NCI-H774 (cell line): ENCODE measurements at places on chromosomes 11 and 22.

DNA sequence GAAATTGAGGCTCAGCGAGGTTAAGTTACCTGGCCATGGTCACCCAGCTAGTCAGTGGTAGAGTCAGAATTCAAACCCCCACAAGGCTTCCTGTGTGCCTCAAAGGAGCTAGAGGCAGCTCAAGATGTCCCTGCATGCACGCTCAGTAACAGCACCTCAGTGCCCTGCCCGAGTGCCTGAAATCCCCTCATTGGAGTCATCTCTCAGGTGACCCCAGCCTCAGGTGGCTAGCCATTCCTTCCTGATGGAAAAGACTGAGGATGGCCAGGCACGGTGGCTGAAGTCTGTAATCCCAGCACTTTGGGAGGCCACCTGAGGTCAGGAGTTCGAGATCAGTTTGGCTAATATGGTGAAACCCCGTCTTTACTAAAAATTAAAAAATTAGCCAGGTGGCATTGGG is 36.9 kb downstream of the LIF start:
- no peak for DNase-seq

DNA sequence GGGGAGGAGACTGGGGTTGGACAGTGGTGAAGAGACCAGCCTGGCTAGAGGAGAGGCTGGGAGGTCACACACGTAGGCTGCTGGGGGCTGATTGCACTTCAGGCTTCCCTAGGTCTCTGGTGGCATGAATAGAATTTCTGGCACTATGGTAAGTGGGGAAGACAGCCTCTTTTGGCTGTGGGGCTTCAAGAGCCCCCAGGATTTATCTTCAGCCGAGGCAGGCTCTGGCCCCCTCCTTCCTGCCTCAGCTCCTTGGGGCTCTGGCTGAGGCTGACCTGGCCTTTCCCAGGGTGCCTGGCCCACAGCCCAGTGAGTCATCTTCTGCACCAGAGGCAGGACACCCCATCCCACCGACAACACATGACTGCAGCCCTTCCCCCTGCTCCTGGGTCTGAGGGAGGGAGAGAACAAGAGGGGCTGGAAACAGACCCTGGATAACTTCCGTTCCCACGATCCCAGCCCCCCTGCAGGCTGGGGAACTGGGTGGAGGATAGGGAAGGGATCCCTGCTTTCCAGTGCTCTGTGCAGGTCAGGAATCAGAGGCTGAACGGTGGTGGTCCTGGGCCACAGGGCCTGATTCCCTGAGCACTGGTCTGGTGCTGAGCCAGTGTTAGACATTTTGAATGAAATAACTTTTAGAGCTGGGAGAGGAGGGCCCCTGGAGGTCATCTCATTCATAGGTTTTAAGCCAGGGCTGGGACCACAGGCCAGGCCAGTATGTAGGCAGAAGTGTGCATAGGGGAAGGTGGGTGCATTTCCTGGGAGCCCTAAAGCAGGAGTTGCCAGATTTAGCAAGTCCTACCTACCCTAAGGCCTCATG is 26.5 kb downstream of the ARHGEF17 start:
- no peak for DNase-seq

GRCh38 chr22:31647066-31647465 is 14.9 kb downstream of the PISD start:
- no peak for DNase-seq

DNA sequence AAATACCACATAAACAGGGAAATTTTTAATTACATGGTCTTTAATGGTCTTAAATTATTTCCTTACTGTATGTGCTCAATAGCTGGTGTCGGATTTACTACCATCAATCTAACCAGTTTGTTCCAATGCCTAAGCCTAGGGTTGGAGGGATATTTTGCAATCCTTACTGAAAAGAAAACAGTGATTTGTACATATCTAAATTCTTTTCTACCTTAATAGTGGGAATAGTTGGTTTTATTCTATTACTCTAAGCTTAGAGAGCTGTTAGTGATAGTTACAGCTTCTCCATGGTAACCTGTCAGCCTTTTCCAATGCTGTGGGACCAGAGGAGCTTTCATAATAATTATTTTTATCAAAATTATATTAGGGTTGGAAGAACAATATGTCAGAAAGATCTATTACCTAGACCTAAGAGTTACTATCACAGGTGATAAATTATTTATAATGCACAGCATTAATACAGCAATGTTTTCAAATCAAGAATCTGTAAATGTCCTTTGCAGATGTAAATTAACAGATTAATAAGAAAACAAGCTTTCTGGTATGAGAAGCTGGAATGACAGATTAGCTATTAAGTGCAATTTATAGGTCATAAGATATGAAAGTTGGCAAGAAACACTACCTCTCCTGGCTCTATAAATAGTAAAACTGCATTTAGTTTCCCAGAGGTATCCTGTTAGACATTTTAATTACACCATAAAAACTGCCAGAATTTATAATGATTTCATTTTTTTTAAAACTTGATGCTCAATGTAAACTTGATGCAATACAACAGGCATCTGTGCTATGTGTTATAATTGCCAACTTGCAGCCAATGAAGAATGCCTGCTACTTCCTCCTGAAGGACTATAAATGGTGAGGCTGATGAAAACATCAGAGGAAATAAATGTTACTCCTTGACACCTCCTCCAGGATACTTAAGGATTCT is 262.0 kb upstream of the PITPNB start:
- DNase-seq = no peak

GRCh38 chr11:100753172-100753543 is 66.1 kb downstream of the ARHGAP42 start:
- DNase-seq = no peak

DNA sequence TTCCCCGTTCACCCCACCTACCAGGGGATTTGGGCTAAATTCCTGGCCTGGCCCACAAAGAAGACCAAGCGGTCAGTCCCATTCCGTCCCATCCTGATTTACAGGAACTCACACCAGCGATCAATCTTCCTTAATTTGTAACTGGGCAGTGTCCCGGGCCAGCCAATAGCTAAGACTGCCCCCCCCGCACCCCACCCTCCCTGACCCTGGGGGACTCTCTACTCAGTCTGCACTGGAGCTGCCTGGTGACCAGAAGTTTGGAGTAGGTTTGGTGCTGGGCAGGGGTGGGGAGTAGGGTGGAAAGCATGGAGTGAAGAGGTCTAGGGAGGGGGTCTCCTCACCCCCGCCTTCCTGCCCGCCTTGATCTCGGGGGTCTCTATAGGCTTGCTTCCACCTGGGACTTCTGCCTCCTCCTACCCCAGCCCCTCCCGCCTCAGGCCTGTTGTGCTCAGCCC is at the start of gene SERPING1:
TSS of gene SERPING1 (plus strand) at position 225 of the 455 bp plus-strand sequence. CDS start 586 bp downstream, outside the sequence.
- DNase-seq = no peak

DNA sequence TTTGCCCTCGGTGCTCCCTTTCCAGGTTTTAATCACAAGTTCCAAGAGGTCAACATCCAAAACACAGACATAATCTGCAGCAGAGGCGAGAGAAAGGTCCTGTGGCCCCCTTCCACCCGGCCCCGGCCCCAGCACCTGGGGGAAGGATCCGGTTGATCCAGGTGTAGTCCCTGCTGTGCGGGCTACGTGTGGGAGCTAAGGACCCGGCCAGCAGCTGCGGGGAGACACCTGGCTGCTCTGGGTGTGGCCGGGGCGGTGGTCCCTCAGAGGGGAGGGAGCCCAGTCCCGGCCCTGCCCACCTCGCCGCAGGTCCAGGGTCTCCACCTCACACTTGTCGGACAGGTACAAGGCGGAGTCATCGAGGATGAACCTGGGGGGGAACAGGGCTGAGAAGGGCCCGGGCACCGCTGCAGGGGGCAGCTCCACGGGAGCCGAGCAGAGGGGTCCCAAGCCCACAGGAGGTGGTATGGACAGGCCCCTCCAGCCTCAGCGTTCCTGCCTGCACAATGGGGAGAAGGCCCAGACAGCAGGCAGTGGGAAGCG is 13.6 kb downstream of the ATG2A start:
- DNase-seq = no peak

DNA sequence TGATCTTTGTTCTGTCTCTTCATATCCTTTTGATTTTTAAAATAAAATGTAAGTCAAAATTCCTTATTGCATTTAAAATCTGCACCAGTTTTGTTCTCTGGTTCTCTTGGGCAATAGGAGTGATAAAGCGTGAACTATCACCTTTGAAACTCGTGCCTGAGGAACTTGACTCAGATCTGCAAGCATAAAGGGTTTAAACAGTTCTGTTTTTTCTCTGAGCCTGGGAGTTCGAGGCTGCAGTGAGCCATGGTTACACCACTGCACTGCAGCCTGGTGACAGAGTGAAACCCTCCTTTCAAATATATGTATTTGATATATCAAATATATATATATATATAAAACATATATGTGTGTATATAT is 38.9 kb upstream of the CLMP start:
- DNase-seq = no peak

GRCh38 chr11:449889-450808 is at the start of gene PTDSS2:
Gene PTDSS2, plus strand, starts transcription at chr11:450279. Its CDS starts 177 bp downstream, at chr11:450456.
- peak; percentile 94 for DNase-seq

- DNase-seq = no peak
Measured at GRCh38 chr11:108847298-108847990, 182.6 kb downstream of the DDX10 start.

DNA sequence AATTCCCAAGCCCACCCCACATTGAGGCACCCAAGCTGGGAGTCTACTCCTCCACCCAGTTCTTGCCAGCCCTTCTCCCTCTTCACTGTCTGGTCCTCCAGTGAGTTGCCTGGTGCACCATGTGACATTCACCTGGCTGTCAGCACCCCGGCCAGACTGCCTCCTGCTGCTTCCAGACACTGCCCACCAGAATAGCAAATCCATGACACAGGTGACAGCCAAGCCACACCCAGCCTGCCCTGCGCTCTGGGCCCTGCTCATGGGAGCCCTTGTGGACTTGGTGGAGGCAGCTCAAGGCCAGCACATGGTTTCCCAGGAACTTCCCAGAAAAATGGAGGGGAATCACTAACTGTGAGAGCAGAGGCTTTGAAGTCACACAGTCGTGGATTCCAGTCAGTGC is 96.3 kb upstream of the CSNK2A3 start:
- DNase-seq = no peak

DNA sequence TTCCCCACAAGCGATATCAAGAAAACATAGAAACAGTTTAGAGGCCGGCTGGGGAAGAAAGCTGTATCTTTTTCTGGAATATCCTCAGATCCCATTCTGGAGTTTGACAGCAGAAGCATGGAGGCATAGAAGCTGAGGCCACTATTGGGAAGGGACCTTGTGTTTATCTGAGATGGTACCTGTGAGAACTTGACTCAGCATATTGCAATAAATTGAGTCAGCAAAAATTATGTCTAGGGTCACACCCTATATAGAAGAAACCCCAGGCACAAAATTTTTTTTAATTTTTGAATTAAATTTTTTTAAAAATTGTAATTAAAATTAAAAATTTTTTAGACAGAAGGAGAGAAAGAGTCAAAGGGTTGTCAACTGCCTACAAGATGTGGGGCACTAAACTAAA is 178.7 kb downstream of the NTM start:
- no peak for DNase-seq

- DNase-seq = no peak
Measured at GRCh38 chr11:8705146-8705545, 22.6 kb downstream of the RPL27A start.

- no peak for DNase-seq
Measured at GRCh38 chr22:25114369-25115362, 85.0 kb upstream of the CRYBB3 start.

- no peak for DNase-seq
Measured at GRCh38 chr11:45079943-45080719, 66.3 kb upstream of the PRDM11 start.

GRCh38 chr22:49181942-49182341 is 645.7 kb downstream of the BRD1 start:
- no peak for DNase-seq

GRCh38 chr11:112226831-112227401 is 688 bp downstream of the PTS start:
- no peak for DNase-seq

DNA sequence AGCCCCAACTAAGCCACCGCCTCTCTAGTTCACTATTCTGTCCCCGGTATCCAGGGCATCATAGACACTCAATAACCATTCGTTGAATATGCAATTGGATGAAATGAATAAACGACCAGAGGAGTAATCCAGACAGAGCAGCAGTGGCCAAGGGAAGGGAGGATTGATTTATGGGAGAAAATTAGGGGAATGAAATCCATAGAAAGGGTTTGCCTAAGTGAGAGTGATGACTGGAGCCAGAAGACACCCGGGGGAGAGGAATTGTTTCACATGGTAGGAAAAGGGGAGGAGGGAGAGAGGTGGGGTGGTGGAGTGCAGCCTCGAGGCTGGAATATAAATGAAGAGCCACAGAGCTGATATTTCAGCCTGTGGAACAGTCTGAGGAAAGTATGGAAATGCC is 168.2 kb downstream of the COMMD9 start:
- no peak for DNase-seq

- DNase-seq = no peak
Measured at GRCh38 chr11:77467233-77467632, 6.7 kb downstream of the PAK1 start.

- no peak for DNase-seq
Measured at GRCh38 chr11:111512296-111513239, at the start of gene BTG4. Gene BTG4, minus strand, starts transcription at chr11:111512386. Its CDS starts 13,610 bp downstream, at chr11:111498776.

GRCh38 chr11:82906236-82906635 is 4.7 kb downstream of the DDIAS start:
- DNase-seq = peak; percentile 69

GRCh38 chr22:47778160-47778658 is 1015.8 kb downstream of the TBC1D22A start:
- no peak for DNase-seq

DNA sequence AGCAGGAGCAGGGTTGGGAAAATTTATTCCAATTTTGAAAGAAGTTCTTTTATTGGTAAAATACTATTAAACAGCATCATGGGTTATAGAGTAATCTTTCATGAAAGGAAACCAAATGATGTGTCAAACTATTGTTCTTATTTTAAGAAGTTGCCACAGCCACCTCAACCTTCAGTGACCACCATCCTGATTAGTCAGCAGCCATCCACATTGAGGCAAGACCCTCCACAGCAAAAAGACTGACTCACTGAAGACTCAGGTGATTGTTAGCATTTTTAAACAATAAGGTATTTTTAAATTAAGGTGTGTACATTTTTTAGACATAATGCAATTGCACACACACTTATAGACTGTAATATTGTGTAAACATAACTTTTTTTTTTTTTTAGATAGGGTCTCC is 3.7 kb upstream of the HEPHL1 start:
- DNase-seq = no peak
